Vagina (tissue), 2 donors: ENCODE measurements at places on chromosomes 2 and 18. TPM values are rescaled to one million over a fixed set of nuclear protein-coding genes. Genes with fewer than 3 reads are reported as not detected.

Gene ZNF396
- 0.98 TPM for total RNA-seq

Gene CNTNAP5
- not detected for total RNA-seq

Gene OTOF
- total RNA-seq = 0.49 TPM

Gene KCNK3
- 10.6 TPM for total RNA-seq

Gene DSEL
- 7.6 TPM for total RNA-seq

Gene SLC4A5
- total RNA-seq = 4.4 TPM

Gene TDRD15
- not detected for total RNA-seq

Gene NTSR2
- not detected for total RNA-seq

Gene CGREF1
- 2.2 TPM for total RNA-seq

Gene FBXO15
- total RNA-seq = not detected

DNA sequence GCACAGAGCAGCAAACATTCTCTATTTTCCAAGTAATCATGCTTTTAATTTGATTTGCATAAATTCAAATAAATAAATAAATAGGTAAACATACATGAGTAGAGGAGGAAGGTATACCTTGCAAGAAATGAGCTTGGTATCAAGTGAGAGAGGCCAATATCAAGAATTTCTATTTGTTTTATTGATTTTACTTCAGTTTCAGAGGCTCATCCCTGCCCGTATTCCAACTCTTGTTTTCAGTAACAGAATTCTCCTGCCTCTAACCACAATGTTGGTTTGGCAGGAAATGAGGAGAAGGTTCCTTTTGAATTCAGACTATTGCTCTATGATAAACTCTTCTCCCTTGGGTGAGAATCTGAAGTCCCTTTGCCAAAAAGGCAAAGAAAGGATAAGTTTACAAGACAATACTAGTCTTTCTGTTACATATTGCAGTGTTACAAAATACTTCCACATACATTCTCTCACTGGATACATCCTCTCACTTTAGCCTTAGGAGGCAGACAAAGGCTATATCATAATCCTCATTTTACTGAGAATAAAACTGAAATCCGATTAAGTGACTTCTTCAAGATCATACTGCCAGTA, 68.3 kb upstream of the ZNF397 start:
- no peaks in the 10 kb centered on the region for H3K36me3 ChIP-seq
- no peak for DNase-seq
- no peaks in the 10 kb centered on the region for H3K4me1 ChIP-seq
- H3K4me3 ChIP-seq = no peak overlapping the region

DNA sequence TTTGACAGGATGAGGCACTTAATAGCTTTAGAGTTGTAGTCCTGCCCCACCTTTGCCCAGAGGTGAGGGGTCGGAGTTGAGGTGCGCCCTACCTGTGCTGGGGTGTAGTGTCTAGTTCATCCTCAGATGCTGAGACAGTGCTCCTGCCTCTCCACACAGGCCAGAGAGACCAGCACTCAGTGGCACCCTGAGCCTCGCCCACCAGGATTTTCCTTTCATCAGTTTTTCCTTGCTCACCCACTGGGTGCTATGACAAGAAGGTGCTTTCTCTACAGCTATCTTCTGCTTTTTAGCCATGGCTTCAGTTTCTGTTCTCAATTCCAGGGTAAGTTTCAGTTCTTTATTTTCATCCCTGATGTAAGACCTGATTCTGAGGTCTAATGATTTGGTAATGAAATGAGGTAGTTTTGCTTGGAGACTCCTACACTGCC, 16.8 kb upstream of the TMEM131 start:
- no peaks in the 10 kb centered on the region for H3K27me3 ChIP-seq
- H3K36me3 ChIP-seq = no peaks in the 10 kb centered on the region
- H3K4me1 ChIP-seq = no peaks in the 10 kb centered on the region
- no peak for DNase-seq

DNA sequence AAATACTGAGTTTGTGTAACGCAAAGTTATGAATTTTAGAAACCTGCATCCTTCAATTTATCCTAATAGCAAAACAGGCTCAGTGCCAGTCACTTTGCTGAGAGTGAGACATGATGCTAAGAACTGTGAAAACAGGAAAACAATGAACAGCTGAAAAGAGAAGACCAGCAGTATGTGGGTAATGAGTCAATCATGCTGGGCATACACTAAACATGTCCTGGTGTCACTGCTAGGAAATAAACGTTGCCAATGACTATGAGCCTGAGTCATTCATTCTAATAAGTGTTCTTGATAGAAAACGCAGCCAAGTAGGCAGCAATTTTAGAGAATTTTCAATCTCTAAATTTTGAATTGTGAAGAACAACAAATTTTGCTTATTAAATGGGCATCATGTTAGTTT, 237.3 kb downstream of the GALR1 start:
- no peak for DNase-seq
- H3K36me3 ChIP-seq = no peaks in the 10 kb centered on the region
- H3K27ac ChIP-seq = no peak overlapping the region
- no peaks in the 10 kb centered on the region for H3K27me3 ChIP-seq
- no peaks in the 10 kb centered on the region for H3K4me1 ChIP-seq
- no peak overlapping the region for H3K4me3 ChIP-seq

DNA sequence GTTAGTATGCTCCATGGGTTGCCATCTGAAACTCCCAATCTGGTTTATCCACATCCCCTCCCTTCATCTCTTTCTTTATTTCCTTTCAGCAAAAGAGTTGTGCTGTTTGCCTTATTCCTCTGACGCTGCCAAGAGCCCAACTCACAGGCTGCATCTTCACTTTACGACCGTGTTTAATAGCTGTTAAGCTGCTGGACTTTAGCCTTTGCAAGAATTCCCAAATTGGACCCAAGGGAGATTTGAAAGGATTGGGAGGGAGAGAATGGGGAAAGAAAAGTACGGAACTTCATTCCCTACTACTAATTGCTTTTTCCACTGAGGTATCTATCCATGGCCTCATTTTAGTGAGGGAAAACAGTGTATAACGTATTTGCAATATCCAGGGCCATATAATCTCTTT, 263.4 kb upstream of the MEIS1 start:
- no peak overlapping the region for H3K27ac ChIP-seq
- H3K4me1 ChIP-seq = peaks cover 17% of the 10 kb centered on the region
- no peaks in the 10 kb centered on the region for H3K27me3 ChIP-seq
- H3K36me3 ChIP-seq = no peaks in the 10 kb centered on the region

- H3K27ac ChIP-seq = peak overlapping the region; percentile 60
- no peaks in the 10 kb centered on the region for H3K36me3 ChIP-seq
- peaks cover 34% of the 10 kb centered on the region for H3K4me1 ChIP-seq
- no peak for DNase-seq
These were observed 24.5 kb upstream of the LCLAT1 start for GRCh38 chr2:30422444-30423040.

DNA sequence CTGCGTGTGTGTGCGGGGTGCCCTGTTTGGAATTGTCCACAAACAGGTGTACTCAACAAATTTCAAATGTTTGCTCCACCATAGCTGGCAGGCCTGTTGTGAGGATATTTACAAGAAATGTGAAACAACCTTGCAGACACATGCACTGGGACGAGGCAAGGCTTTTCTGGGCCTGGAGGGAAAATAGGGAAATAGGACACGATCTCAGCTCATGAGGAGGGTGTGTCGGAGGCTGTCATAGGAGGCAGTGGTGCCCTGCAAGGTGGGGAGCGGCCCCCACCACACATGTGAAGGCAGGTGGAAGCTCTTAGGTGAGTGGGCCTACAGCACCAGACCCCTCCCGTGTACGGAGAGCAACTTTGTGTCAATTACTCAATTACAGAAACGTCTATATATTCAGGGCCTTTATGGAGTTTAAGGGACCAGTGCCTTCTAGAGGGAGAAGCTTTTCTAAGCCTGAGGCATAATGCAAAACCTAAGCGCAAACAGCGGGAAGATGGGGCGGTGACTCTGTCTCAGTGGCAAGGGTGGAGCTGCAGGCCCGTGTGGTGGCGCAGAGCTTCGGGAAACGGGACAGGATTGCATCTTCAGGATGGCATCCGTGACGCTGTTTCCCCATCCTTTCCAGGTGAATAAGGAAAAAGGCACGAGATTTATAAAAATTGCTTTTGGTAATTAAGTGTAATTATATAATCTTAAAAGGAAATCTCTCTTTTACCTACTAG, 48.0 kb downstream of the RNF144A start:
- no peaks in the 10 kb centered on the region for H3K27me3 ChIP-seq
- H3K27ac ChIP-seq = no peak overlapping the region
- no peak overlapping the region for H3K4me3 ChIP-seq

GRCh38 chr2:188776634-188777033, 197.5 kb upstream of the COL3A1 start:
- no peaks in the 10 kb centered on the region for H3K27me3 ChIP-seq
- no peak overlapping the region for H3K4me3 ChIP-seq
- no peak overlapping the region for H3K27ac ChIP-seq

- H3K4me3 ChIP-seq = no peak overlapping the region
- DNase-seq = no peak
These were observed 377.9 kb upstream of the RAB12 start for GRCh38 chr18:8231316-8231715.

GRCh38 chr2:86464652-86465051, 23.5 kb downstream of the KDM3A start:
- DNase-seq = no peak
- H3K36me3 ChIP-seq = no peaks in the 10 kb centered on the region
- no peaks in the 10 kb centered on the region for H3K27me3 ChIP-seq
- H3K4me3 ChIP-seq = no peak overlapping the region
- H3K27ac ChIP-seq = no peak overlapping the region

DNA sequence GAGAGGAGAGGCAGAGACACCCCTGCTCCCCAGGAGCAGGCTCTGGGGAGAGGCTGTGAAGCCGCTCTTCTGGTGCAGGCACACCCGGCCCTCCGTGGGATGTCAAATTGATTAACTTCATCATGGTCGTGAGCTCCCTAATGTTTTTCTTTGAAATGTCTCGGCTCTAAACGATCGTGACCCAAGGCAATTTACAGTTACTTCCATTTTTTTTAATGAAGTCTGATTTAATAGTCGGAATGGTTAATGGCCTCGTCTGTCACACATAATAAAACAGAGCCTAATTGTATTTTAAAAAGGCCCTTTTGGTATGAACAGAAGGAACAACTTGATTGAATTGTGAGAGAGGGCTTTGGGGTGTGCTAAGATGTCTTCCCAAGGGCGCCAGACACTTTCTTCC, 130.2 kb downstream of the SMAD2 start:
- peaks cover 4% of the 10 kb centered on the region for H3K4me1 ChIP-seq
- no peaks in the 10 kb centered on the region for H3K36me3 ChIP-seq
- H3K27ac ChIP-seq = no peak overlapping the region
- no peak for DNase-seq

DNA sequence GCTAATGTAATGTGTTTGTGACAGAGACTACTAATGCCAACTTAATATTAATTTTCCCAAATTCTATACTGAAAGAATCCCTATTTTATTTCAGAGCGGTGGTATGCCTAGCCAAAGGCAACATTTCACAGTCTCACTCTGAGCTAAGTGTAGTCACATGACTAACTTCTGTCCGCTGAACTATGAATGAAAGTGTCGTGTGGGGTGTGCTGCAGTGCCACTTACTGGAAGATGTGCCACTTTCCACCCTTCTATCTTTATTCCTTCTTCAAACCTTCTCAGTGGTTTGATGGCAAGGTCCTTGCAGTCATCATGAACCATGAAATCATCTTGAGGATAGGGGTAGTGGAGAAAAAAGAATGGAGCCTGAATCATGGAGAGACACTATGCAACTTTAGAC, 47.3 kb upstream of the C1D start:
- no peaks in the 10 kb centered on the region for H3K36me3 ChIP-seq
- H3K27me3 ChIP-seq = no peaks in the 10 kb centered on the region
- DNase-seq = no peak
- H3K27ac ChIP-seq = no peak overlapping the region
- H3K4me1 ChIP-seq = no peaks in the 10 kb centered on the region
- H3K4me3 ChIP-seq = no peak overlapping the region

DNA sequence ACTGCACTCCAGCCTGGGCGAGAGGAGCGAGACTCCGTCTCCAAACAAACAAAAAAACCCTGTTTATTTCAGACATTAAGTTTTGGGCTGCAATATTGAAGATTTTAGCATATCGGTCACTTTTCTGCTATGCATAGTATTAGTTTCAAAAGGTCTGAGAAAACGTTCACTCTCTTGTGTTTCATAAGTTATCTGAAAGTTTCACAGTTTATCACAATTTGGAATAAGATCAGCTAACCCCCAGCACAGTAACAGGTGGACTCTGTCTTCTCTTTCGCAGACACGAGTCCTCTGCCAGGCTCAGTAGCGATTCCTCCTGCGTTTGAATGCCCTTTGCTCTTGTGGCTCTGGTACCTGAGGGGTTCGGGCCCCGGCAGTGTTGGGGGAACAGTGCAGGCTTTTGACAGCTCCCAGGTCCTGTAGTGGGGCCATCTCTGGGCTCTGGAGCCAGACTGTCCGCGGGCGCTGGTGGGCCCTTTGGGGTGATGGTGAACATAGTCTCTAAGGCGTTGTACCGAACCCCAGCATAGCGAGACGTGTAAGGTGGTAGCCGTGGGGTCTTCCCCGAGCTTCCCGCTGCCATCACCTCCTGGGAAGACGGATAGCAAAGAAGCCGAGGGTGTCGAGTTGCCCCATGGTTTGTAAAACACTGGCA, 20.4 kb downstream of the NFATC1 start:
- peaks cover 7% of the 10 kb centered on the region for H3K36me3 ChIP-seq
- no peak overlapping the region for H3K27ac ChIP-seq
- H3K4me3 ChIP-seq = no peak overlapping the region
- no peaks in the 10 kb centered on the region for H3K27me3 ChIP-seq
- no peak for DNase-seq

GRCh38 chr18:2573408-2573807, 2.1 kb downstream of the NDC80 start:
- H3K36me3 ChIP-seq = no peaks in the 10 kb centered on the region
- no peak overlapping the region for H3K27ac ChIP-seq
- H3K4me3 ChIP-seq = no peak overlapping the region
- no peaks in the 10 kb centered on the region for H3K27me3 ChIP-seq
- no peak for DNase-seq
- H3K4me1 ChIP-seq = peaks cover 28% of the 10 kb centered on the region

DNA sequence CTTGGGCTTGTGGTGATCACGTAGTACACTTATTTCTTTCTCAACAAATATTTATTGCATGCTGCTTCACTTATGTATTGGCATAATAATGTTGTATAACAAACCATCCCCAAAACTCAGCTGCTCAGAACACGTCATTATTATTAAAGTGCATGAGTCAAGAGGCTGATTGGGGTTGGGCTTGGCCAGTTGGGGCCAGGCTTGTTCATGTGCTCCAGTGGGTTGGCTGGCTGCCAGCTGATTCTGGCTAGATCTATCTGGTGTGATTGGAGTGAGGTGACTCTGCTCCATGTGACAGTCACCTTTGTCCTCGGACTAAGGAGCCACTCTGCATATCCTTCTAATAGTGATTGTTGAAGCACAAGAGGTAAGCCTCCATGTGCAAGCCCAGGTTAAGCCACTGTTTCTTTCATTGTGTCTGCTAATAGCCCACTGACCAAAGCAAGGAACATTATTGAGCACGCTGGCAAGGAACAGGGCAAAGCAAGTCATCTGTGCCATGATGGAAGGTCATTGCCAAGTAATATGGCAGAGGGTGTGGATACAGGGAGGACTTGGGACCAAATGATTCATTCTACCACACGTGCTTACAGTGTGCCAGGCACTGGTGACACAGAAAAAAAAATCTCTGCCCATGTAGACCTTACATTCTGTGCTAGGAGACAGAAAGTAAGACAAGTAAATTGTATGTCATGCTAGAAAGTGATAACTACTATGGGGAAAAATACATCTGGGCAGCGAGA, 63.3 kb upstream of the TMEM182 start:
- H3K27me3 ChIP-seq = no peaks in the 10 kb centered on the region
- no peak for DNase-seq
- H3K36me3 ChIP-seq = no peaks in the 10 kb centered on the region
- H3K4me3 ChIP-seq = no peak overlapping the region

GRCh38 chr2:181823405-181823804, 68.1 kb upstream of the ITPRID2 start:
- H3K27me3 ChIP-seq = no peaks in the 10 kb centered on the region
- DNase-seq = no peak
- H3K27ac ChIP-seq = no peak overlapping the region
- H3K4me3 ChIP-seq = no peak overlapping the region
- no peaks in the 10 kb centered on the region for H3K4me1 ChIP-seq
- H3K36me3 ChIP-seq = no peaks in the 10 kb centered on the region
